ENCODE measurements at places on chromosomes 11 and 22.

DNA sequence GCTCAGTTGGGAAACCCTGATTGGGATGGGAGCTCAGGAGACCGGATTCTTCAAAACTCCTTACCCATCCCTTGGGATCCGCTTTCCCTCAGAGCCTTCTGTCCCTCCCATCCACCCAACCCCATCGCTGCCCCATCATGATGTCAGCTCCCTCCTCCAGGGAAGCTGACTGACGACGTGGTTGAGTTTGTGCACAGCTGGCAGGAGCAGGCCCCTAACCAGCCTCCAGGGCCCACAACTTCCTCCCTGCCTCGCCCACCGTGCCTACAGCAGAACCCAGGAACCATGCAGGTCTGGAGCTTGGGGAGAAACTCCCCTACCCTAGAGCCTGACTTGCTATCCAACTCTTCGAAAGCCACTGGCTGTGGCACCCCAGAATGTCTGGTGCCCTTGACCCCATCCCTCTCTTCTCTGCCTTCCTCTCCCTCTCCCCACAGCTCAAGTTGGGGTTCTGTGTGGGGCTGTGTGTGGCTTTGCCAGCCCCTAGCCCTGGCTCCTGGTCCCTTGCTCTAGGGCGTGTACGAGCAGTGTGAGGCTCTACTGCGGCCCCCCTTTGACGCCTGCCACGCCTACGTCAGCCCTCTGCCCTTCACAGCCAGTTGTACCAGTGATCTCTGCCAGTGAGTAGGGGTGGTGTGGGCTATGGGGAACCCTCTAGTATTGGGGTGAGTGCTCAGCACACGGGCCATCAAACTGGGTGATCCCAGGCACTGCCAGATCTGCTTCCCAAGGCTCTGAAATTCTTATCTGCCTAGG is 11.1 kb downstream of the OTOG start:
- DNase-seq, result no peak

DNA sequence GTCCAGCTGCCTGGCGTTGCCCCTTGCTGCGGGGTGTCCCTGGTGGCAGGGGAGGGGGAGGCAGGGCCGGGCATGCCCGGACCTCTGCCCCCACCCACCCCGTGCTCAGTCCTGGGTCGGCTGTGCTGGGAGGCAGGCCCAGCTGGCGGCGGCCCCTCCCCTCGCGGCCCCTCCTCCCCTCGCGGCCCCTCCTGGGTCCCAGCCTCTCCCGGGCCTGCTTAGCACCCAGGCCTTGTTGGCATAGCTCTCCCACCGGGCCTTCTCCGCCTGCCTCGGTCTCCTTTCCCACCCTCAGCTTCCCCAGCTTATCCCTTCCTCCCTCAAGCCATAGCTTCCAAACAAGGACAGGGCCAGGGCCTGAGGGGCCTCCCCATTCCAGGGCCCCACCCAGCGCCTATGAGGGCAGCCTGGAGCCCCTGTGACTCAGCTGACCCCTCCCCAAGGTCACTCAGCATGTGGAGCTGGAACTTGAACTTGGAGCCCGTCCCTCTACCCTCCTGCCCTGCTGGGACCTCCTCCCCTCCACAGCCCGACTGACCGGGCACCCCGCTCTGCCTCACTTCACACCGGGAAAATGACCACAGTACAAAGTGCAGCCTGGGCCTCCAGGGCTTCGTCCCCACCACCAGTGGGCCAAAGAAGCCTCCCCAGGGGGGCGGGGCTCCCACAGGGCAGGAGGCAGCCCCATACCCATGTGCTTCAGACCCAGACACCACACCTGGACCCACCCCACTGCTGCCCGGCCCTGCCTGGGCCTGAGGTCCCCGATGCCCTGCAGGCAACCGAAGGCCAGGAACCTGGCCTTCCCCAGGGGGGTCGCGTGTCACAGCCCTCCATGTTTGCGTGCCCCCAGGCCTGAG is 1.2 kb downstream of the EPS8L2 start:
- peak; percentile 87 for DNase-seq

GRCh38 chr11:64472593-64473455 is 113.9 kb downstream of the RPS6KA4 start:
- no peak for DNase-seq

DNA sequence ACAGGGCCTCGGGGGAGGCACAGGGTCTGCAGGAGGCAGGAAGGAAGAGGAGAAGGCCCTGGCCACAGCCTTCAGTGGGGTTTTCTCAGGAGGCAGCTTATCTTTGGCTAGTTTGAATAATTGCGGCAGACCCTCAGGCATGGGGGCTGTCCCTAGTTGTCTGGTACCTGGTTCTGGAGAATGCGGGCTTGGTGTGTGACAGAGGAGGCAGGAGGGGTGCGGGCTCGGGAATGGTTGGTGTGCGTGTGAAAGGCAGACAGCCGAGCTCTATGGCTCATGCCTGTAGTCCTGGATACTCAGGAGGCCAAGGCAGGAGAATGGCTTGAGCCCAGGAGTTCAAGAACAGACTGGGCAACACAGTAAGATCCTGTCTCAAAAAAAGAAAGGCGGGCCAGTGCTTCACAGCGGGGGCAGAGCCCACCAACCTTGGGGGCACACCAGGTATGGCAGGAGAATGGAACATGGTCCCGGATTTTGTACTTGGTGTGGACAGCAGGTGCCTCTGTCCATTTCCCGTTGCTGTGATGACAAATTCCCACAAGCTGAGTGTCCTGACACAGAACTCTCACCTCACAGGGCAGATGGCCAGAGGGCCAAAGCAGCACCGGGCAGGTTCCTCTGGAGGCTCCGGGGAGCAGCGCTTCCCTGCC is 640.6 kb downstream of the TBC1D22A start:
- peak; percentile 6 for DNase-seq

DNA sequence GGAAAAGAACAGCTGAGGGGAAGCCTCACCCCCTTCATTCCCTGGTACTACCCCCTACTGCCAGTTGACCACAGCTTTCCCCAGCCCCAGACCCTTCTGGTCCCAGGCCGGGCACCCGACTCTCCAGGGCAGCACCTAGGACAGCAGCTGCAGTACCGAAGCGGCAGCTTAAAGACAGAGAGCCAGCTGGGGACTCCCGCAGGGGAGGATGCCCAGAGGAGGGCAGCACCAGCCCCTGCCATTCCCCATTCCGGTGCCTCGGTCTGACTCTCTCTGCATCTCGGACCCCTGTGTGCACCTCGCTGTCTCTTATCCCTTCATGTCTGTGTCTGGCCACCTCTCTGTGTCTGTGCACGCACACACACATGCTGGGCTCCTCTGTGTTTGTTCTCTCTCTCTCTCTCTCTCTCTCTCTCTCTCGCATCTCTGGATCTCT is 9.4 kb downstream of the IGSF9B start:
- DNase-seq, result peak; percentile 92

DNA sequence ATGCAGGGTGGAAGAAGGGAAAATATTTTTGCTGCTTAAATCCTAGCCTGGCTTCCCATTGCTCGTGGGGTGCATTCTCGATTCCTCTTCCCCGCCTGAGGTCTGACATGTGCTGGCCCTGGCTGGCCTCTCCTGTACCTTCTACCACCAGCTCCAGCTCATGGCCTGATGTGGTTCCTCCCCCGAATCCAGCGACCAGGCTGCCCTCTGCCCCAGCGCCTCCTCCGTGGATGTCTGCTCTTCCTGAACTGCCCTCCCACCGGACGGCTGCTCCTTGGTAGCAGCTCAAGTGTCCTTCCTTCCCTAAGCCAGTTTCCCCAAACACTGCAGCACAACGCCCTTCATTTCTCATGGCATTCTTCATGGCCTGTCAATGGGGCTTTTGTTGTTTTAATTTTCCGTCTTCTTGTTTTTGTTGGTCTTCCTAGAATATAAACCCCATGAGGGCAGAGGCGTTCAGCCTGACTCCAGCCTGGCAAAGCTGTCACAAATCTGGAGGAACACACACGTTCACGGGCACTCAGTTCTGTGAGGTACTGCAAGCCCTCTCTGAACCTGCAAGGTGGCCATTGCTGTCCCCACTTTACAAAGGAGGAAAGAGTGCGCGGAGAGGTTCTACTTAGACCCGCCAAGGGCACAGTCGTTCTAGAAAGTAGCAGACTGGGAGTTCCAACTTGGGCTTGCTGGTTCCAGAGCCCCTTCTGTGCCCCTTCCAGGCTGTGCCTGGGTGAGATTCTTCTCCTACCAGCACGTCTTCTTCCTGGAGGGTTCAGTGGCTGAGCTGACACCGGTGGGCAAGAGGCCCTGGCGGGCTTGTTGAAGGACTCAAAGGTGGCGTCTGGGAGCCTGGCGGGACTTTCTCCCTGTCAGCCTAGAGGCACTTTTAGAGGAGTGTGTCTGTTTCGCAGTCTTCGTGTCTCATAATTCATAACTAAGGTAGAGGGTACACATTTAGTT is 953 bp upstream of the LRP5 start:
- no peak for DNase-seq

DNA sequence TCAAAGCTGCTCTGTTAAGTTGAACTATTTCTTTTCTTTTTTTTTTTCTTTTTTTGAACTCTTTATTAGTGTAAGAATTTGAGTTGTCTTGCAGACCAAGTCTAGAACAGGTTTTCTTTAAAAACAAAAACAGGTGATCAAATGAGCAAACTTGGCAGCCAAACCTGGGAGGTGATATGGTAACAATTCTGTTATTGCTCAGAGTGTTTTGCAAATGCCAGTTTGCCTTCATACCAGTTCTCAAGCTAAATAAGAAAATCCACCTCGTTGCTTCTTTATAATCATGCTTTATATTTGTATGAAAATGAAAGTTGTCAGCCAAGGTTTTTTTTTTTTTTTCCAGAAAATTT is 76.9 kb downstream of the DEPDC5 start:
- DNase-seq, result no peak

- no peak for DNase-seq
These were observed 330.4 kb downstream of the BRD1 start for GRCh38 chr22:49497266-49497665.

- no peak for DNase-seq
These were observed 170.0 kb upstream of the PDGFD start for GRCh38 chr11:104333977-104334376.

GRCh38 chr22:44311855-44312170 is 938 bp downstream of the SHISAL1 start:
- DNase-seq, result no peak

DNA sequence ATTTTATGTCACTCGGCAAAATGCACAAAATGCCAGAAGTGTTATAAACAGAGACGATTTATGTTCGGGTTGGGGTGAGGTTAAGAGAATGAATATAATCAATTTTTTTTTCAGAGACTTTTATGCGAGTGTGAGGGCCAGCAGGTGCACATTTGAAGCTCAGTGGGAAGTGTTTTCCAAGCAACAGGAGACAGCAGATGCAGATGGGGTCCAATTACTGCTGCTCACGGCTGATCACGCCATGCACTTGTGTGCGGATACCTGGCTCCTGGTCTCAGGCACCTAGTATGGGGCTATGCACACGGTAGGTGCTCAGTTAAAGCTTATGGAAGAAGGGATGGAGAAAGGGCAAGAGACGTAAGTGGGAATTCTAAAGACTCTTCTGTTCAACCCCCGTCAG is 249.1 kb downstream of the MIAT start:
- no peak for DNase-seq

DNA sequence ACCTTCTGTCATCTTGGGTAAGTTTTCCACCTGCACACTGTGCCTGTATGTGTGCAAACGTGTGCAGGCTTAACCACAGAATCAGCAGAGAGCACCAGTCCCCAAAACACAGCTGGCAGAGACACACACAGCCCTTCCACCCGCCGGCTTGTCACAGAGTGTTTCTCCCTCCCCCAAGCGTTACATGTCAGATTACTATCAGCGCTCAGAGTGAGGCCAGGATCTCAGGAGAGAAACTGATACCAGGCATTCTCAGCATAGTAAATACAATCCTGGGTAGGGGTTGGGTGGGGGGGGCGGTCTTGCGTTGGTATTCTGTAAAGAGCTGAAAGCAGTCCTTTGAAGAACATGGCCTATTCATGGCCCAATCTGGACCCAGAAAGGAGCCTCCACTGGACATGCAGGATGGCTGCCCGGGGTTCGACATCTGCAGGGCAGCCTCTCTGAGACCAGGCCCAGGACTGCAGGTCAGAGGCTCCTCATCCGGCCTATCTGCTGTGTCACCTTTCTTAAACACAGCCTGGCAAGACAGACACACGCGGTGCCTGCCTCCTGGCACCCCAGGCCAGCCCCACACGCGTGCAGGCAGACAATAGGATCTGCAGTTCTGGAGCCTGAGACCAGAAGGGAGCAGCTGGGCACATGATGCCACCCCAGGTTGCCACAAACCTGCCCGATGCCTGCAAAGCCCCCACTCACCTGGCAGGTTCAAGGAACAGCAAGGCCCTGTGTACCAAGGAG is 1.7 kb downstream of the OSBPL5 start:
- DNase-seq, result no peak

GRCh38 chr11:73942010-73942409 is 8.8 kb upstream of the DNAJB13 start:
- DNase-seq, result peak; percentile 14

DNA sequence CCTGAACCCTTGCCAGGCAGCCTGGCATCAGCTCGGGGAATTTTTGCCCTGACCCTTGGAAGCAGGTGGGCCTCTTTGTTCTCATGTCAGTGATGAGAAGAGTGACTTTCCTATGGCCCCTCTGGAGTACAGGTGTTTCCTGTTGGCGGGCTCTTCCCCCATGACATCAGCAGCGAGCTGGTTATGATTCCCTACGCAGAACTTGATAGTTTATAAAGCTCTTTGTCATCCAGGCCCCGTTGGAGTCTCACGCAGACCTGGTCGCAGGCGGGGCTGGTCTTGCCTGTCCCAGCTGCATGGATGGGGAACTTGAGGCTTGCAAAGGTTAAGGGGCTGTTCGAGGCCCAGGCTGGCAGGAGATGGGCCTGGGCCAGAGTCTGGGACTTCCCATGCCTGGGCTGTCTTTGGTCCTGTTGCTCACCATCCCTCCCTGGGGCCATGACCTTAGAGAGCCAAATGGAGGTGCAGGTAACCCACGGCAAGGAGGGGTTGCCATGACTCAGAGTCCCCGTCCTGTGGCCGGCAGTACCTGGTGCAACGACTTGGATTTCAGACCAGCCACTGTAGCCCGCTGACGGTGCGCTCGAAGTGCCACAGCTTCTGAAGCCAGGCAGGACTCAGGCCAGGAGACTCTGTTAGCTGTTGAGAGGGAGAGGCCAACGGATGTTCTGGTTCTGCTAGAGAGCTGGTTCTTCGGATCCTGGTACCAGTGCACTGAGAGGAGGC is 45.9 kb upstream of the PPP6R3 start:
- DNase-seq, result no peak

- DNase-seq, result no peak
These were observed 595.0 kb upstream of the LRRC4C start for GRCh38 chr11:42054351-42054900.

- DNase-seq, result peak; percentile 61
These were observed 87.4 kb downstream of the PKNOX2 start for GRCh38 chr11:125251956-125252355.

GRCh38 chr11:120835601-120836228 is 188.2 kb upstream of the TBCEL start:
- no peak for DNase-seq

GRCh38 chr22:36293606-36294292 is 40.8 kb downstream of the APOL1 start:
- no peak for DNase-seq

DNA sequence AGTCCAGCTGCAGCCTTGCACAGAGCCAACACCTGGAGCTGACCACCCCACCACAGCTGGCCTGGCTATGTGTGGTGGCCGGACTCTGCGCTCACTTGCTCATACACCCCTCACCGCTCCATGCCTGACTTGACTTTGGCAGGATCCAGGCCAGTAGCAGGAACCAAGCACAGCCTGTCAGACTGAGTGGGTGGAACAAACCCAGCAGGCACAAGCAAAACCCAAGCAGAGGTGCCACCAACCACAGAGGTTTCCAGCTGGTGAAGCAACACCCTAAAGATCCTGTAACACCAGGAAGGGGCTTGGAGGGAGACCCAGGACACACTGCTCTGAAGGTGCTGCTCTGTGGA is 44.9 kb upstream of the WNT11 start:
- no peak for DNase-seq

GRCh38 chr11:126766440-126766839 is 234.1 kb downstream of the KIRREL3 start:
- no peak for DNase-seq

- peak; percentile 93 for DNase-seq
These were observed 32.7 kb downstream of the ARHGAP42 start for GRCh38 chr11:100719809-100720221.
